ENCODE measurements at places on chromosomes 4 and X.

- DNase-seq, result no peak
Measured at GRCh38 chr4:127055357-127055756, 577.4 kb upstream of the INTU start.

DNA sequence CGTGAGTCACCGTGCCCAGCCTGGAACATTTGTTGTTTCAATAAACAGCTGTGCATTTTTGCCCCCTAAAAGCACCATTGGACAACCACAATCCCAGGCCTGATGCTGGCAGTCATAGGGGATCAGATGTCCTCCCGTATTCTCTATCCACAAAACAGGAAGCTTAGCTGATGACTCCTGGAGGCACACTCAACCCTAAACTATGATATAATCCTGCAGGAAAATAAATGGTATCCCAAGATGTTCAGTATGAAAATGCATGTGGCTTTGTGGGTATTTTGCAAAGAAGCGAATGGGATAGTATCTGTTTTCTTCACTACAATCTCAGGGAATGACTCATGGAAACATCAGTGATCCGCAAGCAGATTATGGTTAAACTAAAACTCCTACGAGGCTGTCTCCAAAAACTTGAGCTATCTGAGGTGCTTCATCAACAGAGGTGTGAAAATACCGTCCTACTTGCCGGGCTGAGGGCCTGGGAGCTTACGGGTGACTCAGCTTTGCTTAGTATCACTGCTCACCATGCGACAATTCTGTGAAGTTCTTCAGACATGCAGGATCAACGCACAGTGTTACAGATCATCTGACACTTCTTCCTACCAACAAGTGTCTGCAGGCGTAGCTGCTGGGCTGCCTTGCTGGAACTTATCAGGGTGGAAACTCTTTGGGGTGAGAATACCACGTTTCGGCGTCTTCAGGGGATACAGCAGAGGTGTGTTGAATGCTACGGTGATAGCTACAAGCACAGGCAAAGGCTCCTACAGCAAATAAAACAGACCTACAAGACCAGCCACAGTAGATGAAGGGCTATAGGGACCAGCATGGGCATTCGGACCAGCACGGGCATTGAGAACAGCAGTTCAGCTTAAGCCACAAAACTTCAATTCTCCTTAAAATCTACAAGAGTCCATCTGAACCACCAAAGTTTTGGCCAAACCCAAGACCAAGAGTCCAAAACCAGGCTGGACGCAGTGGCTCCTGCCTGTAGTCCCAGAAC, 148.5 kb downstream of the DHRSX start:
- DNase-seq, result peak; percentile 78

DNA sequence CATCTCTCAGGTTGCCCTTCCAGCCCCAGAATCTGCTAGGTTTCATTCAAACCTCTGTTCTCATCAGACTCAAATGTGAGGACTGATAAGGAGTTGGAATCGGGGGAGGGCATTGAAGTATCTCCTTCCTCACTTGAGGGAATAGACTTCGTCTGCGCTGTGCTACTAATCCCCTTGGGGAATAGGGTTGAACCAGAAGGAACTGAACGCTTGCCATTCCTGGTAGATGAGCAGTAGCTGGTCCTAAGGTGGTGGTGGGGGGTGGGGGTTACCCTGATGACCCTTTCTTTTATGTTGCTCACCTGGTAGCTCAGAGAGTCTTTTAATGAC, 692 bp upstream of the SLC9A7 start:
- DNase-seq, result no peak

DNA sequence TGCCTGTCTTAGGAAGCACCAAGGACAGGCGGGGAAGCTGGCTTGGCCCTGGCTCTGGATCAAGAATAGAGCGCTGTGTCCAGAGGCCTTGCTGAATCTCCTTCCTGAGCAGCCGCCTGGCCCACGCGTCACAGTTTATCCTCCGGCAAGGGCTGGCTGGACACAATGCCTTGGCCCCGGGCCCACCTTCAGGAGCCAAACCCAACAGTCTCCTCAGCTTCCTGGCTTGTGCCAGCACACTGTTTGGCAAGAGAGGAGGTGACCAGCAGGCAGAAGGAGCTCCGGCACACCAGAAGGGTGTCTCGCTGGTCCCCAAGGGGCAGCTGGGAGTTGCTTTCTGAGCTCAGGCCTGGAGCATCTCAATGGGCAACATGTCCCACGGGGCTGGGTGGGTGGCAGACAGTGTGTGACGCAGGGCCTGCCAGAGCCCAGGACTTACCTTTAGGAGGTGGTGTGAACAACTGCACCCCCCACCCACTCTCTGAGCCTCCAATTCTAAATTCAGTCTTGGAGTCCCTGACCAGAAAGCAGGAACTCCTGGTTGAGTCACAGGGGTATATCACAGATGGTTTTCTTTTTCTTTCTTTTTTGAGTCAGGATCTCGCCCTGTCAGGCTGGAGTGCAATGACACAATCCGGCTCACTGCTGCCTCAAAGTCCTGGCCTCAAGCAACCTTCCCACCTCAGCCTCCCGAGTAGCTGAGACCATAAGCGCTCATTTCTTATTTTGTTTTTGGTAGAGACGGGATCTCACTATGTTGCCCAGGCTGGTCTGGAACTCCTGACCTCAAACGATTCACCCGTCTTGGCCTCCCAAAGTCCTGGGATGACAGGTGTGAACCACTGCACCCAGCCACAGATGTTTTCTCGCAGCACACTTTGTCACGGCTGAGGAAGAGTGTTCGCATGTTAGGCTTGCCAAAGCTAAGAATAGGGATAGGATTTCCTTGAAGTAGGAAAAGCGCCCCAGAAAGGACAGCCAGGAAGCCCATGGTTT, 361.2 kb downstream of the BCOR start:
- DNase-seq, result no peak

GRCh38 chr4:171594293-171594692, 218.9 kb upstream of the GALNTL6 start:
- DNase-seq, result no peak

DNA sequence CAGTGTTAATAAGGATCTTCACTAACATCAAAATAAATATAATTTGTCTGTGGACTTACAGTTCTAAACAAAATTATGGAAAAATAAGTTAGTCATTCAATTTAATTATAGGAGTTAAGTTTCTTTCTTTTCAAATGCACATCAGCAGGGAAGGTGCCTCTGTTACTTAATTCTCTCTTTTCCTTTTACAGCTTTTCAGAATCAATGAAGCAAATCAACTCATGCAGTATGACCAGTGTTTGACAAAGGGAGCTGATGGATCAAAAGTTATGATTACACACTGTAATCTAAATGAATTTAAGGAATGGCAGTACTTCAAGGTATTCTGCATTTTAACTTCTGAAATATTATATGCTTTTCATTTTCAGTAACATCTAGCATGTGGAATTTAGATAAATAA, 15.9 kb downstream of the HMGB2 start:
- no peak for DNase-seq

GRCh38 chr4:138178566-138178965, 63.6 kb downstream of the SLC7A11 start:
- no peak for DNase-seq

DNA sequence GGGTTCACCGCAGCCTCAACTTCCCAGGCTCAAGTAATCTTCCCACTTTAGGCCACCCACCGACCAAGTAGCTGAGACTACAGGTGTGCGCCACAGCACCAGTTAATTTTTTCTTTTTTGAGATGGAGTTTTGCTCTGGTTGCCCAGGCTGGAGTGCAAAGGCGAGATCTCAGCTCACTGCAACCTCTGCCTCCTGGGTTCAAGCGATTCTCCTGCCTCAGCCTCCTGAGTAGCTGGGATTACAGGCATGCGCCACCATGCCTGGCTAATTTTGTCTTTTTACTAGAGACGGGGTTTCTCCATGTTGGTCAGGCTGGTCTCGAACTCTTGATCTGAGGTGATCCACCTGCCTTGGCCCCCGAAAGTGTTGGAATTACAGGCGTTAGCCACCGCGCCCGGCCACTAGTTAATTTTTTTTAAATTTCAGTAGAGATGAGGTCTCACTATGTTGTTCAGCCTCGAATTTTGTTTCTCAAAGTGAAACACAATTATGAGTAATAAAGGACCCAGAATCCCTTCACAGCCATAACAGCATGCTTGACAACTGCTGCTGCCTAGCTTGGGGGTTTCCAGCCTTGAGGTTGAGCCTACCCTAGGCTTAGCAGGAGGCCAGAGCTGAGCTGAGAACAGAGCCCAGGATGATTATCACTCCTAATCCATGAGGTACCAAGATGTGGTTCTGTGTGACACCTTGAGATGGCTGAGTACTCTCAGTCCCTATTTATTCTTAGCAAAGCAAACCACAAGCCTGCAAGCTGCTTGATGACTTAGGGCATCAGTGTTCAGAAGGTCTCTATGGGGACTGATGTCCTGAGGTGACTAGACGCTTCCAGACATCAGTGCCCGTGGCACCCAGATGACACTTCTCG, 41.6 kb upstream of the NKRF start:
- DNase-seq, result no peak

DNA sequence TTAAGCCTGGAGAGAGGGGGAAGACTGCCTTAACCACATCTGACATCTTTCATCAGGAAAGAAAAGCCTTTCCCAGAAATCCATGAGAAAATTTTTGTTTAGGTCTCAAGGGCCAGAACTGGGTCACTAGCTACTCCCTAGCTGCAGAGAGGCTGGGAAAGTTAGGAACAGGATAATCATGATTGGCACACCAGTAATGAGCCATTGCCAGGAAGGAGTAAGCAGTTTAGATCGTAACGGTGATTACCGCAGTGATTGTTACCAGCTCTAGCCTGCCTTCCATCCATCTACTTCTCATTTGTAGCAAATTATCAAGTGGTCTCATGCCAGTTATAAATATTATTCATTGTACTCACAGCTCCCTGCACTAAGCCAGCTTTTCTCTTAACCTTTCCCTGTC, 22.7 kb upstream of the STX18 start:
- no peak for DNase-seq

DNA sequence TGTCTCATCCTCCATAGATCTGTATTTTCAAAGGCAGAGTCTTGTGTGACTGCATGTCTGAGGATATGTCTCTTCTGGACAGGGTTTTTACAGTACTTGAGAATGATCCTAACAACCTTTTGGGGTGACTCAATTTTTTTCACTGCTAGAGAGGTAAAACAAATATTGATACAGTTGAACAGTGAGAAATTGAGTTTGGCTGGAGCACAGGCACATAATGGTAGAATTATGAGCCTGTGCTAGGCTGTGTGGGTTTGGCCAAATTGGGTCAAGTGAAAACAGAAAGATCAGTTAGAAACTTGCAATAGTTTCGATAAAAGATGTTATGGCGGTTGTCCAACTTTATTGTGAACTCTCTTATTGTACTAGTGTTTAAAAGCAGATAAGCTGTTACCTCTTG, 23.3 kb upstream of the EOLA2 start:
- DNase-seq, result no peak

DNA sequence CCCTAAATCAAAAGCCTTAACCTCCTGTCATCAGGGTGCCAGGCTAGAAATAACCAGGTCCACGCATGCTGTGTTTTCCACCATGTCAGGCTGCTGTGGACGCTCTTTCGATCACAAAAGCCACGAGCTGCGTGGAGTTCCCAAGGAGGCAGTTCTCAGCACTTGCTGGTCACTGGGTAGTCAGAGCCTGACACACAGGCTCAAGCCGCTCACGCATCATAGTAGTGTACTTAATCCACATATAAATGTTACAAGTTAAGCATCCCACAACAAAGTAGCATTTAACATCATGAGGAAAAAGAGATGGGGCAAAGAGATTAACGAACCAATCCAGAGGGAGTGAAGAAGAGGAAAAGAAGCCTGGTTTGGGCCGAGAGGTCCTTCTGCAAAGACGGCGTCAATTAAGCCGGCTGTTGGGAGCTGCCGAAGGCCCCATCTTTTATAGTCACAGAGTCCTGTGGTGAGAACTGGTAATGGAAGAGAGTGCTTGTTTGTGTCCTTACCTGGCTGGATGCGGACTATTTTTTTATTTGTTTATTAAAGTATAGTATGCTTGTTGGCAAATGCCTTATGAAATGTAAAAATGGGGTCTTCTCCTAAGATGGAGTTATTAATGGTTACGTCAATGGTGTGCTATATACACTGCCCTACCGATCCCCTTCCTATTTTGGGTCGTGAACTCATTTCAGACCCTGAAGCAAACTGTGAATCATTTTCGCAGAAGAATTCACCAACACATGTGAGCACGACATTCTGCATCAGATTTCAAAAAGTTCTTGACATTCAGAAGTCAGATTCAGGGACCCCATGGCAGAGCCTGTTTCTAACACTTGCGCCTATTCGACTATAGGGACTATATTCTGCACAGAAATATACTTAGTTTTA, 675 bp downstream of the PRIMPOL start:
- no peak for DNase-seq

GRCh38 chr4:10727140-10727880, 42.7 kb upstream of the CLNK start:
- DNase-seq, result no peak

- DNase-seq, result no peak
Measured at GRCh38 chr4:8861576-8862295, 9.9 kb downstream of the HMX1 start.

GRCh38 chr4:17787315-17787714, 5.9 kb upstream of the FAM184B start:
- DNase-seq, result no peak

DNA sequence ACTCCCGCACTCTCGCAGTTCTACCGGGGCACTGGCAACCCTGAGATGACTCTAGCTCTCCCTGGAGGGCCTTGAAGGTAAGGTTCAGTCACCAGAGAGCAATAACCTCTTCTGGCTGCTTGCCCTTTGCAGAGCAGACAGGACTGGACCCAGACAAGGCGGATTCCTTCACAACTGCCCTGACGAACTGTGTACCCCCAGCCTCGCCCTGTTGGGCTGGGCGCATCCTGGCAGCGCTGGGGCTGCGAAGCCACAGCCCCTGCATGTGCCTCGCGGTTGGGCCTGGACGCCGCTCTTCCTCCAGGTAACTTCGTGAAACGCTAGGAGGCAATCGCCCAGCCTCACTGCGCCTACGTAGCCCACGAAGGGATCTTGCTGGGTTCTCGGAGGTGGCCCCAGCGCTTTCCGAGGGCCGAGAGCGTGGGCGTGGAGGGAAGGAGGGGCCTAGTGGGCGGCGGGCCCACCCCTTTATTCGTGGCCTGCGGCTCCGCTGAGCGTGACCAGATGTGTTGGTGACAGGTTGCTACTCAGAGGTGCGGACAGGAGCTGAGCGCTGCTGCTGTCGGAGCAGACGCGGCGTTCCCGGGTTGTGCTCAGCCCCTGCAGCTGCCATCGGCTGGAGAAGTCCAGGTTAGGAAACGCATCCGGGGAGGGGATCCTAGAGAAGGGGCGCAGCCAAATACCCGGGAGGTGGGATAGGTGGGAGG, 1.9 kb upstream of the MAMLD1 start:
- peak; percentile 16 for DNase-seq

DNA sequence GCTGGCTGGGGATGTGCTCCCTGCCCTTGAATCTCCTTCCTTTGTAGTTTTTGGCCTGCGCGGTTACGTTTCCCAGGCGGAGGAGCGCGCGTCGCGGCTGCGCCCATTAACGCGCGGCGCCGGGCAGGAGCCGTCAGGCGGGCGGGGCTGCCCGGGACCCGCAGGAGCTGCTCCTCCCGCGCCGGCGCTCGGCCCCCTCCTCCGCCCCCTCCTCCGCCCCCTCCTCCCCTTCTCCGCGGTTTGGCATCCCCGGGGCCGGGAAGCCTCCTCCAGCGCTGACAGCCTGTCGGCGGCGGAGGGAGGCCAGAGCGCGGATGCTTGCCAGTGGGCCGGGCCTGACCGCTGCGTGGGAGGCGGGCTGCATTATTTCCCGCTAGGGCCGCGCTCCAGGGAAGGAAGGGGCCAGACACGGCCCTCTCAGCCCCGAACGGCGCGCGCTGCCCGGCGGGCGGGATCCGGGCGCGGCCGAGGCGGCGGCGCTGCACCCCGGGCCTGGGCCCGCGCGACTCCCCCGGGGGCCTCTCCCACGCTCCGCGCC, at the start of gene DCLK2:
Gene DCLK2, plus strand, starts transcription at position 405 of the 538 bp plus-strand sequence. CDS start 583 bp downstream, outside the sequence.
- peak; percentile 22 for DNase-seq
